ENCODE measurements at places on chromosomes 7 and 10. TPM values are rescaled to one million over a fixed set of nuclear protein-coding genes. Genes with fewer than 3 reads are reported as not detected.

DNA sequence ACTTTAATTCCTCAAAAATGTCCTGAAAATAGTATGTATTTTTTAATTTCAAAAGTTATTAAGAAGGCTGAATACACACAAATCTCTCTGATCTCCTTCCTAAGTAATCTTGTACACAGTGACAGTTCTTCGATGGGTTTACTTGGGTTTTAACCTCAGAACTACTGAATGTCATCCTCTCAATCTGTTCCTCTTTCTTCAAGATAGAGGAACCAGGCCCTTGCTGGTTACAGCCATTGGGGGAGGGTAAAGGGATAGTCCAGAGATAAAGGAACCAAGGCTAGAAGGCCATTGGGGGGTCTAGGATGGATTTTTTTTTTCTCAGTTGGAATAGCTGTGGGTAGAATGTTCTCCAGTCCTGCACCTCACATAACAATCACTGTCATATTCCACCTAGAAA is 224.9 kb downstream of the SKIDA1 start:
- DNase-seq = peak; percentile 43

- DNase-seq = no peak
Measured at GRCh38 chr7:110061387-110061786, 1029.5 kb upstream of the LRRN3 start.

- no peak for DNase-seq
Measured at GRCh38 chr10:77297393-77297739, 340.2 kb downstream of the KCNMA1 start.

GRCh38 chr10:100504096-100504495 is 15.6 kb downstream of the SEC31B start:
- DNase-seq = peak; percentile 56

GRCh38 chr10:80154978-80155695 is 22.6 kb downstream of the PLAC9 start:
- peak; percentile 87 for DNase-seq

- peak; percentile 35 for DNase-seq
Measured at GRCh38 chr10:68135362-68135761, 26.1 kb downstream of the MYPN start.

DNA sequence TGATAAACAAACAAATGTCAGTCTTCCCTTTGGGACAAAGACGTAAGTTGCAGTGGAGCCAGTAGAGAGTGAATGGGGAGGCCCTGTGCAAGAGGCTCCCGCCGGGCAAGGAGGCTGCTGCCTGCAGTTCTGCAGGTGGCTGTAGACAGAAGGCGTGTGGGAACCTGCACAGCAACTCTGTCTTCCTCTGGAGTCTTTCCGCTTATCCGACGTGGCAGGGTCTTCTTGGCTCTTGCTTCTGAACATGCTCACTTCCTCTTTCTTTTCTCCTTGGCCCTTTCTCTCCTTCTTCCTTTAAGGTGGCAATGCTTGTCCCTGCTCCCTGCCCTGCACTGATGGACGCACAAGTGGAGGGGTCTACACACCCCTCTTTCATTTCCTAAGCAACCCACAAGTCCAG is 122.5 kb downstream of the HIPK2 start:
- no peak for DNase-seq

- DNase-seq = no peak
Measured at GRCh38 chr7:134785842-134786241, 6.4 kb downstream of the CALD1 start.

GRCh38 chr7:101170617-101171441 is 5.5 kb upstream of the VGF start:
- DNase-seq = no peak

- DNase-seq = no peak
Measured at GRCh38 chr10:131009791-131010190, 301.7 kb downstream of the TCERG1L start.

DNA sequence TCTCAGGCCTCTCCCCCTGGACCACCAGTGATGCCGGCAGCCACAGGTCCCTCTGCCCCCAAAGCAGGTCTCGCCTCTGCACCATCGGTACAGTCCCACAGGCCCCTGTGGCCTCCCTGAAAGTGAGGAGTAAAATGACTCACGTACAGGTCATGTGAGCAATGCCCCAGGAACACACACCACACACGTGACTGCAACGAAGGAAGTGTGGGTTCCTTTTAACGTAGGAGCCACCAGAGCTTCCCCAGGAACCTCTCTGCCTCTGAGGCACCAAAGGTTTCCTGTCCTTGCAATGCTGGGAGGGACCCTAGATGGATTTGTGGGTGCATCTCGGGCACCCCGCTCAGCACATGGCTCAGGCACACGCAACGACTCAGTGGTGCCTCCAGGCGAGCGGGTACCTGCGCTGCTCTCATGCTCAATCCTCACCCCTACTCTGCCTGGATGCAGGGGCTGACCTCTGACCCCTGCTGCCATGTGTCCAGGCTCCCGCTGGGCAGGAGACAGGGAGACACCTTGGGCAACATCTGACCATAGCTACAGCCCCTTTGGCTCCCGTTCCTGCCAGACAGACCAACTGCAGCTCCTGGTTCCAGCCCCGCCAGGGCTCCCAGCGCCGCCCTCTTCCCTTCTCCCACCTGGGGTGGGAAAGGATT is 120.7 kb downstream of the PRKAG2 start:
- no peak for DNase-seq

GRCh38 chr7:149172534-149172920 is 22.8 kb upstream of the ZNF282 start:
- no peak for DNase-seq

Gene RGS10
- total RNA-seq = 47.6 TPM

Gene SUFU
- 5.1 TPM for total RNA-seq

Measured in muscle of leg (tissue), 16 donors.